T-cell (primary cell): ENCODE measurements at places on chromosomes 2 and 18. TPM values are rescaled to one million over a fixed set of nuclear protein-coding genes. Genes with fewer than 3 reads are reported as not detected.

The CRYGD gene
- not detected for total RNA-seq

The CHRND gene
- total RNA-seq: not detected

The IL18R1 gene
- total RNA-seq: 4.8 TPM

The CPS1 gene
- total RNA-seq: 1.5 TPM

The CDC42EP3 gene
- 30.0 TPM for total RNA-seq

The FAP gene
- not detected for total RNA-seq

The REG3G gene
- 0.32 TPM for total RNA-seq

The RNF144A gene
- total RNA-seq: 85.7 TPM

The TEX44 gene
- total RNA-seq: not detected

The SP140L gene
- 81.0 TPM for total RNA-seq

The HOXD12 gene
- total RNA-seq: not detected

The LIPG gene
- total RNA-seq: not detected

The CYP26B1 gene
- 0.06 TPM for total RNA-seq

The IFT172 gene
- 25.3 TPM for total RNA-seq

The ZNF516 gene
- total RNA-seq: 26.5 TPM

The SKOR2 gene
- not detected for total RNA-seq

The DSC2 gene
- 0.13 TPM for total RNA-seq

The GALNT5 gene
- total RNA-seq: not detected

The RAB6C gene
- not detected for total RNA-seq

The FBXO11 gene
- total RNA-seq: 74.6 TPM

The REEP1 gene
- 1.0 TPM for total RNA-seq

The FTCDNL1 gene
- 3.8 TPM for total RNA-seq

The GPAT2 gene
- 3.7 TPM for total RNA-seq
